ENCODE measurements at places on chromosomes 1 and 21. TPM values are rescaled to one million over a fixed set of nuclear protein-coding genes. Genes with fewer than 3 reads are reported as not detected.
A peak's percentile ranks its signal among the peaks of the same experiment; 100 is the strongest.

Gene FAM72C
- total RNA-seq, result 0.52 TPM

Gene RIT1
- 6.9 TPM for total RNA-seq

- H3K27ac ChIP-seq, result no peak overlapping the region
- no peak overlapping the region for H3K4me3 ChIP-seq
- H3K27me3 ChIP-seq, result no peaks in the 10 kb centered on the region
- no peak for DNase-seq
- H3K36me3 ChIP-seq, result no peaks in the 10 kb centered on the region
Measured at GRCh38 chr1:82646336-82646735, 845.6 kb downstream of the ADGRL2 start.

DNA sequence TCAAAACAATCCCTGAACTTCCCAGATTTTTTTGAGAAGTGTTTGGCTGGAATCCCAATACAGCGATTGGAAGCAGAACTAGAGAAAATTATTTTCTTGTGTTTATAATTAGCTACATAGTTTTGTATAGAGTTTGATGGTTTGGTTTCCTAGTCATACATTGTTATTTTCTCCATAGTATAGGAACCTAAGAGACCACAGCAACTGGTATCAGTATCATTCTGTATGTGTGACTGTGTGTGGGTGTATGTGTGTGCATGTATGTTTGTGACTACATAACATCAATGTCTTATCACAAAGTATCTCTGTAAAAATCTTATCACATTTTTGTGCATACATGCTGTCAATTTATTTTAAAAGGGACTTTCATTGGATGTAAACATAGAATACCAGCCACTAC lies 780.5 kb downstream of the MRPL39 start:
- H3K4me3 ChIP-seq, result no peak overlapping the region
- H3K36me3 ChIP-seq, result no peaks in the 10 kb centered on the region
- DNase-seq, result no peak
- H3K27ac ChIP-seq, result no peak overlapping the region
- H3K4me1 ChIP-seq, result no peaks in the 10 kb centered on the region

Gene ANGPTL3
- 0.26 TPM for total RNA-seq

DNA sequence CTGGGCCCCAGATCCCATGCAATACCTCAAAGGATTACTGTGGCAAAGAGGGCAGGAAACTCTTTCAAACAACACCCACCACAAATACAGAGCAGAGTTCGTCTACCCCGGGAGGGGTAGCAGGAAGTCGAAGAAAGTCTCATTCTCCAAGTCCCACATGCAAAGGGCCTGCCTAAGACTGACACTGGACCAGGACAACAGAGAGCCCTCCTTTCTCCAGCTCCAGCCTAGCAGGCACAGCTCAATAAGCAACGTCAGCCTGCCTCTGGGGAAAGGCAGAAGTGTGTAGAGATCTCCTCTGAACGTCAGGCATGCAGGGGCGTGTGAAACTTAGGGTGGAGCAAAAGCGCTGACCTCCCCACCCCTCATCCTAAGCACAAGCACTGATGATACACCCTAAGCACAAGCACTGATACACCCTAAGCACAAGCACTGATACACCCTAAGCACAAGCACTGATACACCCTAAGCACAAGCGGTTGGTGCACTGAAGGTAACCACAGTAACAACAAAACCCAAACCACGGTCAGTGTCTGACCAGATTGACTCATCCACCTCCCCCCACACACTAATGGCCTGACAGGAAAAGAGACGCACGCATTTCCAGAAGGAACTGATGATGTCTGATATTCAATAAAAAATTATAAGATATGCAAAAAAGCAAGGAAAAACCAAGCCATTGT lies 1.3 kb downstream of the KRTAP12-3 start:
- no peak overlapping the region for H3K27ac ChIP-seq
- H3K4me3 ChIP-seq, result no peak overlapping the region
- no peaks in the 10 kb centered on the region for H3K36me3 ChIP-seq
- no peak for DNase-seq
- H3K27me3 ChIP-seq, result no peaks in the 10 kb centered on the region
- H3K4me1 ChIP-seq, result no peaks in the 10 kb centered on the region

GRCh38 chr21:14722841-14723483 lies 176.8 kb upstream of the SAMSN1 start:
- H3K4me1 ChIP-seq, result no peaks in the 10 kb centered on the region
- H3K4me3 ChIP-seq, result no peak overlapping the region
- no peaks in the 10 kb centered on the region for H3K36me3 ChIP-seq
- DNase-seq, result no peak
- H3K27ac ChIP-seq, result no peak overlapping the region

DNA sequence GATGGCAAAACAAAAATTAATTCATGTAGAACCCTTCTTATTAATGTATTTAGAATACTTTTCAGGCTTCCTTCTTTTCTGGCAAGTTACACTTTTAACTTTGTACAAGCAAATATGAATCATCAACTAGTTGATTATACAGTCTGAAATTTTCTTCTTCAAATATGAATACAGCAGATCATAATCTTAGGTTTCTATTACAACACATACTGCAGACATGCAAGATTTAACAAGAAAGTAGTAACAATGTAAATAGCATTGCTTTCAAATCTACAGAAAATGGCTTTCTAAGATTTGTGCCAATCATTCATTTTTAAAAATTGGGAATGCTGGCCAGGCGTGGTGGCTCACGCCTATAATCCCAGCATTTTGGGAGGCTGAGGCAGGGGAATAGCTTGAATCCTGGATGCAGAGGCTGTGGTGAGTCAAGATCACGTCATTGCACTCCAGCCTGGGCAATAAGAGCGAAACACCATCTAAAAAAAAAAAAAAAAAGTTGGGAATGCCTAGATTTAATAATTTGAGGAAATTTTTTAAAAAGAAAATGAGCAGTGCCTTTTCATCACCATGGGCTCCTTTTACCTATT lies 68.4 kb upstream of the DPYD start:
- H3K4me1 ChIP-seq, result no peaks in the 10 kb centered on the region
- no peaks in the 10 kb centered on the region for H3K27me3 ChIP-seq
- no peak overlapping the region for H3K4me3 ChIP-seq
- no peak overlapping the region for H3K27ac ChIP-seq
- H3K36me3 ChIP-seq, result no peaks in the 10 kb centered on the region

DNA sequence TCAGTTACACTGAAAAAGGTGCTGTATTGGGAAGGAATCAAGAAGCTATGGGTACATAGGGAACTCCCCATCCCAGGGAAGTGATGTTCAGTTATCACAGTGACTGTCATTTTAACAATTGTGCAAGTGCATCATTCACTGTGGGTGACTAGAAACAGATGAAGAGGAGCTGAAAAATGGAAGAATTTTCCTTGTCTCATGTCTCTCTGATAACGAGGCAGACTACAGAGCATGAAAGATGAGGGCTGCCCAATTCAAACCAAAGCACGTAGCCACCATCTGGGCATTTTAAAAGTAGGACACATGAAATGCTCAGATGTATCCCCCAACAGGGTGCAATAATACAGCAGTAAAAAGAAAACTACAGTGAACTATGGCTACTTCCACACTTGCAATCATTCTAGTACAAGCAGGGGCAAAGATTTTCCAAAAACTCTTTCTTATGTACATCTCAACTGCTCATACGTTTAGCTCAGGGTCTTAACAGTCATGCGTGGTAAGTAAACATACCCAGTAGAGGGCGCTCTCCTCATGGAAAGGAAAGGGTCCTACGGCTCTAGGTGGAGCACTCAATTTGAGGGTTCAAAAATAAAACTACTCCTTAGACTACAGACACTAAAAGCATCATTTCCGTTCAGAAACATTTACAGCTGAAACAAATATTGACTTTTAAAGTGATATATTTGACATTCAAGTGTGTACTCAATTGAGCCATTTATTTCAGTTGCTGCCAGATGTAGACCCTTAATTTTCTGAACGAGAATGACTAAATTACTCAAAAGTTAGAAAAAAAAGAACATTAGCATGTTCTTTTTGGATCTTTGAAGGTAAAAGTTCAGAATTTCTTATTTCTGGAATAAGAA lies 143.2 kb downstream of the KCTD3 start:
- H3K27ac ChIP-seq, result no peak overlapping the region
- H3K27me3 ChIP-seq, result no peaks in the 10 kb centered on the region
- H3K4me3 ChIP-seq, result no peak overlapping the region
- no peaks in the 10 kb centered on the region for H3K4me1 ChIP-seq
- no peaks in the 10 kb centered on the region for H3K36me3 ChIP-seq
- DNase-seq, result peak; percentile 28

DNA sequence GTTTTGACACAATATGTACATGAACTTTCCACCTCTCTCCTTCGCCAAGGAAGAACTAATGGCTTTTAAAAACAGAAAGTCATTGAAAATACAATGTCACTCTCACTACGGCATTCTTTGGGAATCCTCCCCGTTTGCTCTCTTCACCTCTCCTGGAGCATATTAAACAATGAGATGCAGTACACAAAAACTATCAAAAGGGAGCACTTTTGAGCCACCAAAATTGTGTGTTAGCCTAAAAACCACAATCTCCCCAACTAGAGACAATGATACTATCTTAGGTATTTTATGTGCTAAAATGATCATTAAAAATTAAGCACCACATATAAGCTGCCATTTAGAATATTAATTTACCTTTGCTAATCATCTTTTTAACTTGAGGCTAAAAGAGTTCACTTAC lies 425.5 kb downstream of the KCTD3 start:
- no peaks in the 10 kb centered on the region for H3K4me1 ChIP-seq
- DNase-seq, result no peak
- H3K27ac ChIP-seq, result no peak overlapping the region
- no peak overlapping the region for H3K4me3 ChIP-seq
- H3K27me3 ChIP-seq, result no peaks in the 10 kb centered on the region
- H3K36me3 ChIP-seq, result no peaks in the 10 kb centered on the region

GRCh38 chr21:25896501-25897056 lies 161.8 kb downstream of the GABPA start:
- H3K27ac ChIP-seq, result no peak overlapping the region
- no peaks in the 10 kb centered on the region for H3K4me1 ChIP-seq
- no peaks in the 10 kb centered on the region for H3K27me3 ChIP-seq
- no peak for DNase-seq

DNA sequence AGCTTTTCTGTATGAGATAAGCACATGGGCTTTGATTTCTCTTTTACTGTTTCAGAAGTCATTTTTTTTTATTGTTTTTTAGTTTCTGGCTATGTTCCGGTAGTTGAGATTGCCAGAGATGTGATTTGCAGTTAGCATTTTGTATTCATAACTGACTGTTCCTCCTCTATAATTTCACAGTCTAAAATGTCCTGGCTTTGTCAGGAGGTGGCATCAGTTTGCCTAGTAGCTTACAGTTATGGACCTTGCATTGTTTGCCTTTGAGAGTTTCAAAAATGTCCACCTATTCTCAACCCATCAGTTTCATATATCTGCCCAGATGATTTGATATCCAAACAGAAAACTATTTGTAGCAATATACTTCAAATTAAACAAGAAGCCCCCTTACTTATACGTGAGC lies 39.5 kb upstream of the ST6GALNAC3 start:
- H3K27ac ChIP-seq, result no peak overlapping the region
- no peak overlapping the region for H3K4me3 ChIP-seq
- H3K27me3 ChIP-seq, result no peaks in the 10 kb centered on the region
- no peaks in the 10 kb centered on the region for H3K36me3 ChIP-seq

DNA sequence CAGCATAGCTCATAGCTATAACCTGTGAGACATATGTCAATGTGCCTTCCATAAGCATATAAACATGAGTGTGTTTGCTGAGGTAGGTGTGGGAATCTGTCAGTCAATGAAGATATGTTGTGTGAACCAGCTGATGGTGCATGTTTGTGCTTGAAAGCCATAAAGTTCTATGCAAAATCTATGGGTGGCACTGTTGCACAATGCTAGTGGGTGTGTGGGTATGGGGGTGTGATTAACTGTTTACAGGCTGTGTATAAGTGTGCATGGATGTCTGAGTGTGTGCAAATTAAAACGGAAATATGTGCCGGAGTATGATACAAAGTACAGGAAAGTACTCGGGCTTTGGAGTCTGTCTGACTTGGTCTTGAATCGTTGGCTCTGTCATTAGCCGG lies 1.0 kb upstream of the ATP2B4 start:
- H3K36me3 ChIP-seq, result no peaks in the 10 kb centered on the region
- no peaks in the 10 kb centered on the region for H3K27me3 ChIP-seq
- peak overlapping the region; percentile 89 for H3K27ac ChIP-seq
- peaks cover 42% of the 10 kb centered on the region for H3K4me1 ChIP-seq

GRCh38 chr1:180926164-180926981 lies 13.7 kb downstream of the KIAA1614 start:
- H3K27me3 ChIP-seq, result no peaks in the 10 kb centered on the region
- no peaks in the 10 kb centered on the region for H3K36me3 ChIP-seq
- H3K4me3 ChIP-seq, result no peak overlapping the region
- peak; percentile 31 for DNase-seq

DNA sequence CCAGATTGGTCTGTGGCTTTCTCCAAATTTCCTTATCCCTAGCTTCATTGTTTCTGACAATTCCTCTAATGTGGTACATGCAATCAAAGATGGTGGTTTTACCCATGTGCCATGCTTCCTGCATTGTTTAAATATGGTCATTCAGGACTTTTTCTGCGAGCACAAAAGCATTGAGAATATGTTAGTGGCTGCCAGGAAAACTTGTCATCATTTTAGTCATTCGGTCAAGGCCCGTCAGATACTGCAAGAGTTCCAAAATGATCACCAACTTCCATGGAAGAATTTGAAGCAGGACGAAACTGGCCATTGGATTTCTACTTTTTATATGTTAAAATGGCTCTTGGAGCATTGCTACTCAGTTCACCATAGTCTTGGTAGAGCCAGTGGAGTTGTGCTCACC lies 3.7 kb downstream of the ZBED6 start:
- no peak for DNase-seq
- H3K27ac ChIP-seq, result no peak overlapping the region
- H3K36me3 ChIP-seq, result no peaks in the 10 kb centered on the region
- H3K4me1 ChIP-seq, result peaks cover 70% of the 10 kb centered on the region

GRCh38 chr1:53257454-53258081 lies 19.2 kb upstream of the MAGOH start:
- H3K27me3 ChIP-seq, result no peaks in the 10 kb centered on the region
- no peak overlapping the region for H3K4me3 ChIP-seq
- H3K4me1 ChIP-seq, result peaks cover 18% of the 10 kb centered on the region
- no peaks in the 10 kb centered on the region for H3K36me3 ChIP-seq
- H3K27ac ChIP-seq, result no peak overlapping the region
- DNase-seq, result no peak

GRCh38 chr1:206608108-206608698 lies 4.1 kb downstream of the EIF2D start:
- no peaks in the 10 kb centered on the region for H3K27me3 ChIP-seq
- no peak overlapping the region for H3K27ac ChIP-seq
- no peak overlapping the region for H3K4me3 ChIP-seq

- no peaks in the 10 kb centered on the region for H3K27me3 ChIP-seq
- H3K4me1 ChIP-seq, result peaks cover 12% of the 10 kb centered on the region
- no peaks in the 10 kb centered on the region for H3K36me3 ChIP-seq
- H3K27ac ChIP-seq, result no peak overlapping the region
- no peak overlapping the region for H3K4me3 ChIP-seq
Measured at GRCh38 chr1:241849345-241849695, 1.3 kb downstream of the EXO1 start.

Data from body of pancreas (tissue), 4 donors.